ENCODE measurements at places on chromosomes 3 and 15. TPM values are rescaled to one million over a fixed set of nuclear protein-coding genes. Genes with fewer than 3 reads are reported as not detected.

GRCh38 chr15:49441816-49442215 lies 18.8 kb downstream of the FGF7 start:
- no peak for DNase-seq

- DNase-seq = no peak
Measured at GRCh38 chr3:134885877-134886621, 91.0 kb downstream of the EPHB1 start.

DNA sequence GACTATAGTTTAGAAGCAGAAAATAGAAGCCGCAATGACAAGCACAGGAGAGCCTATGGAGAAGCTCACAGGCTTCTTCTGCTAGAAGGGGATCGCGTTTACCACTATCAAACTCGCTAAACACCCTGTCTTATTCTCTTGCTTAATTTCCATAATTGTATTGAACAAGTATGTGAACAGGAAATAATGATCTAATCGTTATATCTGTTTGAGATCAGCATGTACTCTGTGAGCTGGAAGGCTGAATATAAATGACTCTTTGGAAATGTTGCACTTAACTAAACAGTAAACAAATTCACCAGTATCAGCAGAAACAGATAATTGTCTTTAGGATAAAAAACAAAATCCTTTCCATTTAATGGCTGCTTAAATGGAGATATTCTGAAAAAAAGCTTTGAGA lies 15.0 kb downstream of the NEK10 start:
- DNase-seq = no peak

- DNase-seq = no peak
Measured at GRCh38 chr15:55124616-55125015, 72.1 kb downstream of the RSL24D1 start.

Gene LRRC15
- 0.03 TPM for total RNA-seq

Gene FOXL2NB
- not detected for total RNA-seq
